ENCODE measurements at places on chromosomes 3 and 15.
A peak's percentile ranks its signal among the peaks of the same experiment; 100 is the strongest.

GRCh38 chr15:66411190-66411589, 24.5 kb downstream of the MAP2K1 start:
- DNase-seq = no peak

DNA sequence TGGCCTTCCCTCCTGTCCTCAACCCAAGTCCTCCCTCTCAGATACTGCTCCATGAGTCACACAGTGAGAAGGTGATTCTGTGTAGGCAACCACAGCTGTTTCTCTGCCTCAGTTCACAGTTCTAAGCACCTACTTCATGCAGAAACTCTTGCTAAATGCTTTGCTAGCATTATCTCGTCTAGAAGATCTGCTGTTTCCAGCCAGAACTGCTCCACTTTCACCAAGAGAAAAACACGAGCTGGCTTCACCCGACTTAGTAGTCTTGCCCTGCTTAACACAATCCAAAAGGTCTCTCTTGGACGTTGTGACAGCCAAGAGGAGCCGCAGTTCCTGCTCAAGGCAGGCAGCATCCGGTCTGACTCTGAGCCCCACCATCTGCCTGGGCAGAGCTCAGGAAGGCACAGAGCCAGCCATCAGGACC, 272.1 kb downstream of the UACA start:
- DNase-seq = no peak

- DNase-seq = no peak
Observed at GRCh38 chr3:42273361-42273760, 7.4 kb upstream of the CCK start.

- peak; percentile 42 for DNase-seq
Observed at GRCh38 chr3:46948830-46949671, 27.5 kb downstream of the CCDC12 start.

- peak; percentile 54 for DNase-seq
Observed at GRCh38 chr3:170117134-170117533, 64.4 kb downstream of the PHC3 start.

DNA sequence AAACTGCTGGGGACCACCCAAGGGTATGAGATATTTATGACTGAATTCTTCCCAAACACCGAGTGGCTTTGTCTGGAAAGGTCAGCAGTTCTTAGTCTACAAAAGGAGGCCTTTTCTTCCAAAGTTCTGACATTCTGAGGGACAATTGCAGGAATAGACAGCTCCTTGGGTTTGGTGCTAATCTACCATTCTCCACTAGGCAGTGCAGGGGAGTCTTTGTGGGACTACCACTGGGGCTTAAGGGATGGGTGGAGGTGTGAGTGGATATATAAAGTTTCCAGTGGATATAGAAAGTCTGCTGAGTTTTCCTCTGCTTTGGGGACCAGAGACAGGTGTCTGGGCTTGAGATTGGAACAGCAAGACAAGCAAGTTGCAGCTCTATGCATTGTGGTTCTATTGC, 62.7 kb downstream of the EXOG start:
- DNase-seq = no peak

GRCh38 chr3:172383306-172383796, 64.9 kb downstream of the GHSR start:
- DNase-seq = no peak

DNA sequence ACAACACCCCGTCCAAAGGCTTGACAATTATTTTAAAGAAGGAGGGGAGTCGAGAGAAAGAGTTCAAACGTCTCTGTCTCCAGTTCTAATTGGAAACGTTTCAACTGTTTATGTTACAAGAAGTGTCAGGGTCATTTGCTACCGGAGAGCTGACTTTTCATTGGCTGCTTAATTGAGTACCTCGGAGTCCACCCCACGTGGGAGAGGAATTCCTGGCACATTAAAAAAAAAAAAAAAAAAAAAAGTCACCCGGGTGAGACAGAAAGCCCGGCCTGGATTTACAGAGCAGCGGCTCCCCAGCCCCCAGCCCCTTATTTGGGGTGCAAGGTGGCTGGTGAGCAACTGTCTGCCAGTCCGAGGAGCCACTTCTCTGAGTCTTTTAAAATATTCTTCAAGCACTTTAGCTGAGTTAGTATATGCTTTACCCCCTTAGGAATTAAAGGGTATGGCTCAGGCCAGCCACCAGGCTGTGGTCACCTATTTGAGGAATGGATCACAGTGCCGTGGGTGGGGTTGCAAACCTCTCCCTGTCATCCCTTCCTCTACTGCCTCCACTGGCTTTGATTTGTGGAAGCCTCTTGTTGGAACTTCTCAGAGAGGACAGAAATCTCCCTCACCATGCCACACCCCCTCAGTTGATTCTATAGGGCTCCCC, 3.9 kb upstream of the TLE3 start:
- DNase-seq = peak; percentile 89

GRCh38 chr15:42010434-42010833, 10.4 kb downstream of the PLA2G4E start:
- DNase-seq = no peak

GRCh38 chr3:29279806-29280205, 1.1 kb upstream of the RBMS3 start:
- no peak for DNase-seq

DNA sequence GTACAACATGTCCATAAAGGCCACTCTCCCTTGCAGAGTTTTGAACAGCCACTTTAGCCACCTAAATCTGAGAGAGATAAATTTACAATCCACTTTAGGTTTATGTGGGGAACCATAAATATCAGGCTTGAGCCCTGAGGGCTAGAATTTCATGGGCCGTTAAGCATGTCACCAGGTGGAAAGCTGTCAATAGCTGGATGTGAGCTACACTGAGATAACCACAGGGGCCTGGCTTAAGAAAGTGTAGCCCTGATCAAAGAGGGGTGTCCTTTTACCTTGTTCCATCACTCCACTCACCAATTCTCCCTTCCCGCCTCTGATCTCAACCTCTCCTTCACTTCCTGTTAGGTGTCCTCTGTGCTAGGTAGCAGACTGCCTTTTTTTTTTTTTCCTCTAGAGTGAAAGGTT, 172.8 kb upstream of the ICE2 start:
- no peak for DNase-seq

DNA sequence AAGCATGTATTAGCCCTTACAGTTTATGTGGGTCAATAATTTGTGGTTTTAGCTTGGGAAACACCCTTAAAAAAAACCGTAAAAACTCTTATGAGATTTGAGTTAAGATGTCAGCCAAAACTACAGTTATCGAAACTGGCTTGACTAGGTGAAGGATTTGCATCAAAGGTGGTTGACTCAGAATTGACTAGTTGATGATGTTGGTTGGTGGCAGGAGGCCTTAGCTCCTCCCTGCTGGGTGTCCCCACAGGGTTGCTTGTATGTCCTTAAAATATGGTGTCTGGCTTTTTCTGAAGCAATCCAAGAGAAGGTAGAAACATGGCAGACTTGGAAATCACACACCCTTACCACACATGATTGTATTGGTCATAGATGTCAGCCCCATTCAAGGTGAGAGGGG, 305.1 kb downstream of the ROBO2 start:
- DNase-seq = no peak

GRCh38 chr3:126152458-126152857, 27.9 kb downstream of the ALDH1L1 start:
- DNase-seq = no peak

DNA sequence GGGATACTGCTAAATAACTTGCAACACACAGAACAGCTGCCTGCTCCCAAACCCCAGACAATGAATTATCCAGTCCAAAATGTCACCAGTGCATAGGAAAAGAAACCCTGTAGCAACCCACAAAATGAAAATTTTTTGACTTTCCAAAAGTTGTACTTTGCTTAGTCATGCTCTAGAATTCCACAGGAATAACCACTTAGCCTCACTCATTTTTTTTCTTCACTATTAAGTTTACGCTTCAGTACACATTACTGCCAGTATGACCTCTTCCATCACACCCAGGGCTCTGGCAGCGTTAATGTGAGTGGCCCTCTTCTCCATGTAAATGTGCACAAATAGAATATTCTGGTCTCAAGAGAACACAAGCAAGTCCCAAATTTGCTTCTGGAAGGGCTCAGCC, 259.8 kb downstream of the MAGI1 start:
- no peak for DNase-seq

- DNase-seq = no peak
Observed at GRCh38 chr15:52710708-52711389, 31.7 kb upstream of the ATOSA start.

- no peak for DNase-seq
Observed at GRCh38 chr3:4061783-4062360, 241.3 kb upstream of the SETMAR start.

GRCh38 chr3:31699309-31699953, 166.7 kb downstream of the STT3B start:
- DNase-seq = no peak

DNA sequence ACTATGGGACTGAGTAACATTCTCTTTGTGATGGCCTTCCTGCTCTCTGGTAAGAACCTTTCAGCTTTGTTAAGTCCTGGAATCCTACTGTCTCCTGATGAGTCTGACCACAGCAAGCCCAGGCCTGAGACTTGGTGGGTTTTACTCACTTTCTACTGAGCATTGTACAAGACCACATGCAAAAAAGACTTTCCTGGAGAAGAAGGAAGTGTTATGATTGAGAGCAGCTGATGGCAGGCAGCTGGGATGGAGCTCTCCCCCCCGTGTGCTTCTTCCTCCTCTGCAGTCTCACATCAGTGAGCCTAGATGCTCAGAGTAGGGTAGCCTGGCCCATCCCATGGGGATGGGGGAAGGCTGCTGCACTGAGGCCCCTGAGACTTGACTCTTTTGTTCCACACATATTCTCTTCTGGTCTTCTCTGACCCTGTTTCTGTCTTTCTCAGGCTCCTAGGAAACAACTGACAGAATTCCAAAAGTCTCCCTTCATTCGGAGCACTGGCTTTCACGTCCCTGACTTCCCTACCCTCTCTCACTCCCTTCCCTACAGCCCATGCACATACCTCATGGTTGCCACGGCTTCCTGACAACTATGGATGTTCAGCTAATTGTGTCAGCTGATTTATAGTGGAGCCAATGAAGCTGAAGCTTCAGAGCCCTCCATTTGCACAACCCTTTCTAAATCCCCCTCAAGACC, 36.6 kb downstream of the CD86 start:
- DNase-seq = no peak

DNA sequence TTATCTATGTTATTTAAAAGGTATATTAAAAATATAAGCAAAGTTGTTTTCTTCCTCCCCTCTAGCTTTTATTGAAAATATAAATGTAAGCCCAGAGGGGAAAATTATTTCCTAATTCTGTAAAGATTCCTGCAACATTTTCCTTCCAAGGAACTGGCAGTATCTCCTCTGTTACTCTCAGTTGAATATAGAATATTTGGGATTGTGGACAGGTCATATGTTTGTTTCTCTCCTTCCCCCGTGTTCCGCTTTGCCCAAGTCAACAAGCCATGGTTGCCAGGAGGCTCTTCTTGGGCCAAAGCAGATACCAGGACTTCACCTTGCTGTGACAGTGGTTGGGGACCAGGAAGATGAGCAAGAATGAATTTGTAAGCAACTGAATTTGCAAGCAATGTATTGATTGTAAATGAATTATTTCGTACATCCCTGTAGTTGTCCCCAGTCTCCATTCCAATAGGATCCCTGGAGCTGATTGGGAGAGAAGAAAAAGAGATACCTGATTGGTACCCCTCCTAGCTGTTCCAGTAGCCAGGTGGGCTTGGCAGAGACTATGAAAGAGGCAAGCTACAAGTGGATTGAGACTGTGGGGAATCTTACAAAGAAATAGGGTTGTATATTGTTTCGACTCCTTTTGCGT, 130.8 kb downstream of the FNDC3B start:
- no peak for DNase-seq

DNA sequence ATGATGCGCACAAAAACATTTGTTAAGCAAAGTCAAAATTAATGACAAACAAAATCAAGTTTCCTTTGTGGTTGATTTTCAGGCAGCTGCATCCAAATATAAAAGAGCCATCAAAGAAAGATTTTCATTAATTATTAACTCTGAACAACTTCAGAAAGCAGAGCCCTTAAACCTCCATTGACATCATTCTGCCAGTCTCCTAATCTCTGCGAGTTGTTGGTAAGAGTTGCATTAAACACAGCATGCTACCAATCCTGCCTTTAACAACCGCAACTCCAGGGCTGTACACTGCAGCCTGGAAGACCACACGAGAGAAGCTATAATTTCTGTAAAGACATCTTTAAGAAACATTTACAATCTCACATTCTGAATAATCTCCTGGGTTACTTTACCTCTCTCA, 204.6 kb downstream of the NR2F2 start:
- peak; percentile 25 for DNase-seq

GRCh38 chr15:66843581-66843980, 141.5 kb downstream of the SMAD6 start:
- no peak for DNase-seq

DNA sequence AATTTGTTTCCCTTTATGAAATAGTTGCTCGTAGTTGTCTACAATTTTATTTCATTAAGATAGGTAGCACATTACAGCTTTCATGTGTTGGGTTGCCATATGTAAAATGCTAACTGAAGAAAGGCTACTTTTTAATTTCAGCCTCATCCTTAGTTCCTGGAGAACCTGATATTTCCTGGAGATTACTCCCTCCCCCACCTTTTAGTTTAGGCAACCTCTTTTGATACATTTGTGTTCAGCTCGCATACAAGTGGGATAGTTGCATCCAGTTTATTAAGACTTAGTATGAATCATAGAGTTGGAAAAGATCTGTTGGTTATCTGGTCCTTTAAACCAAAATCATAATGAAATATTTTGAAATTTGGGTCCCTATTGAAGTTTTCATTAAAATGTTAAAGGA, 6.0 kb downstream of the SETD5 start:
- no peak for DNase-seq

- no peak for DNase-seq
Observed at GRCh38 chr3:80688814-80689213, 921.0 kb upstream of the ROBO1 start.

DNA sequence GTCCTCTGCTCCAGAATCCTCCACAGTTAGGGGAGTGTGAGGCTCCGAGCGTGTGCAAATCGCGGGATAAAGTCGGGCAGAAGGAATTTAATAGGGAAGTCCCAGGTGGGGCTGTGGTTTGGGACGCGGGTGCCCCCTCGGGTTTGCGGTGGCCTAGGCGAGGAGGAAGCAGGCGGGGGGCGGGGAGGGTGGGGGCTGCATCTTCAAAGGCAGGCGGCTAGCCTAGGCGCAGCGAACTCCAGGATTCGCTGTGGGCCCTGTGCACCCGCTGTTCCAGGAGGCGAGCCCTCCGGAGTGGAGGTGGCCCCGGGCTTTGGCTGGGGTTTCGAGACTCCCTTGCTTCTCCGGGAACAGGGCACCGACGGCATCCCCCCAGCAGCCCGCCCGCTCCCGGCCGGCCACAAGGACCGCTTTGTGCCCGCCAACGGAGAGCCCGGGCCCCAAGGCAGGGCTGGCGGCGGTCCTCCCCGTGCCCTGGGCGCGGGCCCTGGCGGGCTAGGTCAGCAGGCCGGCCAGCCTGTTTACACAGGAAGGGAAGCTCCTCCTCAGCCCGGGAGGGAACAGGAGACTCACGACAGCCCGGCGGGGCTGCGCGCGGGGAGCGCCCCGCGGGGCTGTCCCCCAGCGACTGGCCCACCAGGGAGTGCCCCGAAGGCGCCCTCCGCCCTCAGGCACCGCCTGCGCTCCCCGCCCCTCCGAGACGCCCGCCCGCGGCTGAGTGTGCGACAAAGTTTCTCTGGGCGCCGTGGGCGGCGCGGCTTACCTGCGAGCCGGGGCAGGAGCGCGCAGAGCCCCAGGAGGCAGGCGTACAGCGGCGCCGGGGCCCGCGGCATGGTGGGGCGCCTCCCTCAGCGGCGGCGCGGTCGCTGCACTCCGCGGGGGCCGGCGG, 753 bp downstream of the ITGB5 start:
- DNase-seq = peak; percentile 81

- DNase-seq = no peak
Observed at GRCh38 chr3:161310649-161311423, 60.5 kb downstream of the SPTSSB start.
